ENCODE measurements at places on chromosomes 1 and 21. TPM values are rescaled to one million over a fixed set of nuclear protein-coding genes. Genes with fewer than 3 reads are reported as not detected.

Gene CFAP107
- not detected for total RNA-seq

Gene AMY2A
- total RNA-seq, result 1,431 TPM

Gene OLIG2
- total RNA-seq, result not detected

Gene RIPK4
- 15.8 TPM for total RNA-seq

Gene STXBP3
- total RNA-seq, result 26.5 TPM

Gene TBX15
- total RNA-seq, result 0.06 TPM

Gene ZNF648
- not detected for total RNA-seq

Gene THRAP3
- total RNA-seq, result 37.3 TPM

- H3K27ac ChIP-seq, result no peak overlapping the region
- no peak overlapping the region for H3K4me3 ChIP-seq
- H3K27me3 ChIP-seq, result no peaks in the 10 kb centered on the region
- no peak for DNase-seq
- H3K4me1 ChIP-seq, result no peaks in the 10 kb centered on the region
- no peaks in the 10 kb centered on the region for H3K36me3 ChIP-seq
Measured at GRCh38 chr1:90371448-90371813, 345.7 kb downstream of the BARHL2 start.

- no peak overlapping the region for H3K27ac ChIP-seq
- H3K27me3 ChIP-seq, result no peaks in the 10 kb centered on the region
- H3K4me1 ChIP-seq, result no peaks in the 10 kb centered on the region
- DNase-seq, result no peak
- no peak overlapping the region for H3K4me3 ChIP-seq
Measured at GRCh38 chr1:33177996-33178540, 3.8 kb downstream of the TRIM62 start.

DNA sequence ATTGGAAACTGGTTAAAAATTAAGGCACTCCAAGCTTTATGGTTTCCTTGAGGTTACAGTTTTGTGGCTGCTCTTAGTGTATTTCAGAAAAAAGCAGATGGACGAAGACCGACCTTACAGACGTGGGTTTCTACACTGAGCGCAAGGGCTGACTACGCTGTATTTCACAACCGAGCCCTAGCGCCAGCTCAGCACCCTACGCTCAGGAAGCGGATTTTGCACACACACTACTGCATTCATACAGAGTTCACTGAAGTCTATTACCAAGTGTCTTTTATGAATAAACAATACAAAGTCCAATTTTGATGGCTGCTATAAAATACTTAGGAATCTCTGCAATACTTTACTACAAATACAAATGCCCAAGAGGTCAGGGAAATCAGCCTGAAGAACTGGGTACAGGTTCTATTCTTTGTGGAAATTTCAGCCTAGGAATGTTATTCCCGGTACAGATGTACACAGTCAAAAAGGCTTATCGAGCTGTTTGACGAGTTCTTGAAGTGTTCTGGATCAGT lies 23.8 kb downstream of the PTTG1IP start:
- H3K4me3 ChIP-seq, result no peak overlapping the region
- no peak overlapping the region for H3K27ac ChIP-seq
- no peaks in the 10 kb centered on the region for H3K4me1 ChIP-seq
- DNase-seq, result no peak

DNA sequence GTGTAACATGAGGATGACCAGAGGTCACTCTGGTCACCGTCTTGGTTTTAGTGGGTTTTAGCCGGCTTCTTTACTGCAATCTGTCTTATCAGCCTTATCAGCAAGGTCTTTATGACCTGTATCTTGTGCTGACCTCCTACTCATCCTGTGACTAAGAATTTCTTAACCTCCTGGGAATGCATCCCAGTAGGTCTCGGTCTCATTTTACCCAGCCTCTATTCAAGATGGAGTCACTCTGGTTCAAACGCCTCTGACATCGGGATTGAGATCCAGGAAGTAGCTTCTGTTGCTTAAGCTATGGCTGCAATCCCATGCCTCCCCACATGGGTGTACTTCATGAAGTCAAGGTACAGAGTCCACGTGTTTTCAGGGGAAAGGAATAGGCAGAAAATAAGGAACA lies 19.9 kb downstream of the FMN2 start:
- no peak overlapping the region for H3K4me3 ChIP-seq
- H3K36me3 ChIP-seq, result no peaks in the 10 kb centered on the region
- H3K4me1 ChIP-seq, result no peaks in the 10 kb centered on the region
- no peaks in the 10 kb centered on the region for H3K27me3 ChIP-seq
- H3K27ac ChIP-seq, result no peak overlapping the region

GRCh38 chr1:68175621-68176398 lies 56.5 kb downstream of the WLS start:
- peak; percentile 51 for DNase-seq
- no peaks in the 10 kb centered on the region for H3K36me3 ChIP-seq
- H3K27ac ChIP-seq, result peak overlapping the region; percentile 47
- H3K4me1 ChIP-seq, result peaks cover 49% of the 10 kb centered on the region
- no peaks in the 10 kb centered on the region for H3K27me3 ChIP-seq

DNA sequence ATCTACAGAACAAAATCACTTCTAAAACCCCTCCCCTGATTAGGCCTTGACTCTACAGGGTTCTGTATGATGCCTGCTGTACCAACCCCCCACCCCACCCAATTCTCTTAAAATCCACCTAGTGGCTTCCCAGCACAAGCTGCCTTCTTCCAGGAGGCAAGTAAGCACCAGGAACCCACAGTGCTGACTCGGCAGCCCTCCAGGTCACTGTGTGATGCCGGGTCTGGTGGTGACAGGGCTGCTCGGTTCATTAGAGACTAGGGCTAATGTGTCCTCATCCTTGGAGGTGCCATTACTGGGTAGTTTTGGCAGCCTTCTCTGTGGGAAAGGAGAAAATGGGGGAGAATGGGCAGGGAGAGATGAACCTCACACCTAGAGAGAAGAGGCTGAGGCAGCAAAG lies 363.5 kb downstream of the PTPRU start:
- H3K4me3 ChIP-seq, result no peak overlapping the region
- no peaks in the 10 kb centered on the region for H3K27me3 ChIP-seq
- no peaks in the 10 kb centered on the region for H3K36me3 ChIP-seq
- no peak overlapping the region for H3K27ac ChIP-seq

GRCh38 chr1:234435620-234436019 lies 43.4 kb downstream of the TARBP1 start:
- no peak overlapping the region for H3K27ac ChIP-seq
- no peaks in the 10 kb centered on the region for H3K36me3 ChIP-seq

GRCh38 chr1:231899713-231900435 lies 273.3 kb downstream of the DISC1 start:
- DNase-seq, result no peak
- no peak overlapping the region for H3K27ac ChIP-seq
- H3K4me3 ChIP-seq, result no peak overlapping the region
- no peaks in the 10 kb centered on the region for H3K27me3 ChIP-seq
- no peaks in the 10 kb centered on the region for H3K4me1 ChIP-seq

GRCh38 chr1:54018635-54019034 lies 649 bp upstream of the LDLRAD1 start:
- H3K27me3 ChIP-seq, result no peaks in the 10 kb centered on the region
- H3K4me3 ChIP-seq, result no peak overlapping the region
- H3K4me1 ChIP-seq, result no peaks in the 10 kb centered on the region
- H3K36me3 ChIP-seq, result no peaks in the 10 kb centered on the region

GRCh38 chr1:200332716-200333115 lies 77.1 kb downstream of the ZNF281 start:
- no peak overlapping the region for H3K27ac ChIP-seq
- DNase-seq, result no peak
- no peak overlapping the region for H3K4me3 ChIP-seq

GRCh38 chr1:109530457-109531087 lies 9.1 kb upstream of the GPR61 start:
- H3K4me3 ChIP-seq, result no peak overlapping the region
- H3K4me1 ChIP-seq, result no peaks in the 10 kb centered on the region
- DNase-seq, result no peak

DNA sequence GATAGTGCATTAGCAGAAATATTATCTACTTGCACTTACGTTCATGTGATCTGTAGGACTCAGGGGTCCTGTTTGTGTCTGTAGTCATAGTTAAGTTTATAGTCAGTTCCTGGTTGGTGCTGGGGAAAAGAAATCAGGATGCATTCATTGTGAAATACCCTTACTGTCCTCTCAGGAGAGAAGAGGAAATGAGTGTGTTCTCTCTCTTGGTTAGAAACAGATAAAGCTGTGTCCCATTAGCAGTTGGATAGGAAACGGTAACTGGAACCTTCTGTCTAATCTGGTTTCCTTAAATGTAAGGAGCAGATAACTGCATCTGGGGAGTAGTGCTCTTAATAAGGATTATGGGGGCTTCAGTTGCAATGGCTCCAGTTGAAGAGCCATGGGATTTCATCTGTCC lies 8.9 kb downstream of the SDCCAG8 start:
- H3K4me1 ChIP-seq, result no peaks in the 10 kb centered on the region
- H3K4me3 ChIP-seq, result no peak overlapping the region
- no peak overlapping the region for H3K27ac ChIP-seq
- H3K36me3 ChIP-seq, result no peaks in the 10 kb centered on the region
- H3K27me3 ChIP-seq, result no peaks in the 10 kb centered on the region

DNA sequence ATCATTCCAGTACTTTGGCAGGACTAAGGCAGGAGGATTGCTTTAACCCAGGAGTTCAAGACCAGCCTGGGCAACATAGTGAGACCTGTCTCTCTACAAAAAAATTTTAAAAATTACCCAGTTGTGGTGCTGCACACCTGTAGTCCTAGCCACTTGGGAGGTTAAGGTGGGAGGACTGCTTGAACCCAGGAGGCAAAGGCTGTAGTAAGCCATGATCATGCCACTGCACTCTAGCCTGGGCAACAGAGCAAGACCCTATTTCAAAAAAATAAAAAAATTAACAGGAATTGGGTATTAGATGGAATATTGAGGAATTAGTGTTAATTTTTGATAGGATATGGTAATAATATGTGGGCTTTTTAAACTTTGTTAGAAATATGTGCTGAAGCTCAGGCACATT lies 16.8 kb downstream of the TAF13 start:
- H3K27me3 ChIP-seq, result no peaks in the 10 kb centered on the region
- H3K36me3 ChIP-seq, result no peaks in the 10 kb centered on the region
- no peaks in the 10 kb centered on the region for H3K4me1 ChIP-seq
- H3K4me3 ChIP-seq, result no peak overlapping the region
- H3K27ac ChIP-seq, result no peak overlapping the region

- H3K4me3 ChIP-seq, result no peak overlapping the region
- DNase-seq, result no peak
- H3K36me3 ChIP-seq, result no peaks in the 10 kb centered on the region
- H3K27me3 ChIP-seq, result no peaks in the 10 kb centered on the region
- H3K27ac ChIP-seq, result no peak overlapping the region
Measured at GRCh38 chr1:101379037-101379436, 142.2 kb downstream of the S1PR1 start.

- no peaks in the 10 kb centered on the region for H3K36me3 ChIP-seq
- no peak for DNase-seq
- no peaks in the 10 kb centered on the region for H3K4me1 ChIP-seq
- no peak overlapping the region for H3K27ac ChIP-seq
- no peak overlapping the region for H3K4me3 ChIP-seq
Measured at GRCh38 chr21:36902793-36903192, 63.7 kb downstream of the HLCS start.
